ENCODE measurements at places on chromosomes 11 and 22. TPM values are rescaled to one million over a fixed set of nuclear protein-coding genes. Genes with fewer than 3 reads are reported as not detected.

- DNase-seq: peak; percentile 88
Measured at GRCh38 chr11:9613830-9614762, 40.6 kb downstream of the WEE1 start.

DNA sequence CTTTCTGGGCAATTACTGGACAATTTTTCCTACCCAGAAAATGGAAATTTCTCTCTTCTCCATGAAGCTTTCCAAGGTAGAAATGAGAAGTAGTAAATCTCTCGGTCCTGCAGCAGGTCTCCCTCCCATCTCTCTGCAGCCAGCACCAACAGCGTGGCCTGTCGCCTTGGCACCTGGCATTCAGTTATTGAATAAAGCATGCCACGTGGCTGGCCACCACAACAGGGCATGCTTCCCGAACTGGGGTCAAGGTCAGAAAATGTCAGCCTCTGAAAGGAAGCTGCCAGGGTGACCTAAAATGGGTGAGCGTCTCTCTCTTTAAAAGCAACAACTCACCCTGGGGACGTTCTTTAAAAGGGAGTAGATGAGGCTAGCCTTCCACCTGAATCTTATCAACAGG lies 14.0 kb downstream of the CACNG2 start:
- no peak for DNase-seq

DNA sequence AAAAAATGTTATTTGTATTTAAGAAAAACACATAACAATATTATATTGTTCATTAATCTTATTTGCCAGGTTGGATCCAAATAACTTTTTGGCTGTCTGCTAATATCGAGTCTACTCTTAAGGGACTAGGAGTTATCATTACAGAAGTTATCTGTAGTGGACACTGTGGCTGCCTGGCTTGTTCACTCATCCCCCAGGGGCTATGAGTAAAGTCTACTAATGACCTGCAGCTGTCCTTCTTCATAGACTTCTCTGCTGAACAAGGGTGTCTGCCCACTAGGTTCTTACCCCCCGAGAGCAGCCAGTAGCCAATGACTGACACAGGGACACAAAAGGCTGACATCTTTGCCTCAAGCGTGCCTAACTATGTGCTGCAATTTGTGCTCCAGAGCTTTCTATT lies 69.7 kb downstream of the APIP start:
- DNase-seq: no peak

GRCh38 chr11:73203790-73204189 lies 14.3 kb upstream of the P2RY2 start:
- no peak for DNase-seq

- DNase-seq: no peak
Measured at GRCh38 chr11:10892250-10892649, 34.4 kb upstream of the ZBED5 start.

DNA sequence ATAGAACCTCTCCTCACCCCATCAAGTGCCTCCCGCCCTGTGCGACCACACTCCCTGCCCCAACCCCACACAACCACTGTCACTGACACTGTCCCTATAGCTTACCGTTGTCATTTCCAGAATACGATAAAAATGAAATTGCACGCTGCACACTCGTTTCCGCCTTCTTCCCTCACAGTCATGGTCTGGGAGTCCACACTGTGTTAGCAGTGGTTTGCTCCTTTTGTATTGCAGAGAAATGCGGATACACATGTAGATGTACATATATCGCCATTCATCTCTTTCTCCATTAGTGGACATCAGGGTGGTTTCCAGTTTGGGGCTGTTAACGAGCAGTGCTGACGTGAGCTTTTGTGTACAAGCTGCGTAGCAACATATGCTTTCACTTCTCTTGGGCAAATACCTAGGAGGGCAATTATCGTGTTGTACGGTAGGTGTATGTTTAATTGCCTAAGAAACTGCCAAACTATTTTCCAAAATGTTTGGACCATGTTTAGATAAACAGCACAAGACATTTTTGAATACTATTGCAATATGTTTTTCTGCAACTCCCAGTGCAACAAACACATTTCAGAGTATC lies 59.2 kb upstream of the CD5 start:
- no peak for DNase-seq

DNA sequence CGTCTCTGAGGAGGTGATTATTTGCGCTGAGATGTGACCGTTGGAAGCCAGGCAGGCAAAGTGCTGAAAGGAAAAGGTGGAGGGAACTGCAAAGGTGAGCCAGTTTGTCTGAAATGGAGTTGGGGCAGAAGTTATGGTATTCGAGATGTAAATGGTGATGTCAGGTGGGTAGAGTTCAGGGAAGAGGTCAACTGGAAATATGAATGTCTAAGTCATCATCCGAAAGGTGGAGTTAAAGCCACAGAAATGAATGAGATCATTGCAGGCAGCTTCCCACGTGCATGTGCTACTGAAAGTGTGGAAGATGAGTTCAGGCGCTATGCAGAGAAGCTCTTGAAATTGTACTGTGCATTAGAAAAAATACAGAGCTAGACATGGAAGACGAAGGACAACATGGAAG lies 2.2 kb upstream of the BPIFC start:
- no peak for DNase-seq

- no peak for DNase-seq
Measured at GRCh38 chr22:34986523-34986922, 79.4 kb upstream of the ISX start.

DNA sequence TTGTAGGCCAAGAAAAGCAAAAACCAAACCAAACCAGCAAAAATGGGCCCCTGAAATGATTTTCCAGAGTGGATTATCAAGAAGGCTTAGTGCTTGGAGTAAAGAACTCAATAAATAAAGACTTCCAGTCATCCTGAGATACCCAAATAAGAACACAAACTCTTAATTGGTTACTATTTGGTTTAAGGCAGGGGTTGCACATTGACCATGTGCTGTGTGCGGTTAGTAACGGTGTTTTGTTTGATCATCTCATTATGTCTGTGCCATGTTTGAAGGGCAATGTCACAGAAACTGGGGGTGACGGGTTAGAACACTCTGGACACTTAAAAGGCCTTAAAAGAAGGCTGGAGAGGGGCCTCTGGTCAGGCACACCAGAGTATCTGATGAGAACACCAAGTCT lies 9.7 kb upstream of the MICAL3 start:
- no peak for DNase-seq

Gene NR1H3
- total RNA-seq: 10.8 TPM

Gene HPX
- total RNA-seq: 0.50 TPM

Gene CATSPER1
- total RNA-seq: 0.78 TPM

Gene KREMEN1
- 0.23 TPM for total RNA-seq

Gene GGTLC3
- not detected for total RNA-seq
